ENCODE measurements at places on chromosomes 11 and 22.

GRCh38 chr11:69721106-69721505, 17.3 kb upstream of the FGF19 start:
- DNase-seq: no peak

- DNase-seq: no peak
These were observed 321.0 kb downstream of the NTM start for GRCh38 chr11:131691181-131692041.

DNA sequence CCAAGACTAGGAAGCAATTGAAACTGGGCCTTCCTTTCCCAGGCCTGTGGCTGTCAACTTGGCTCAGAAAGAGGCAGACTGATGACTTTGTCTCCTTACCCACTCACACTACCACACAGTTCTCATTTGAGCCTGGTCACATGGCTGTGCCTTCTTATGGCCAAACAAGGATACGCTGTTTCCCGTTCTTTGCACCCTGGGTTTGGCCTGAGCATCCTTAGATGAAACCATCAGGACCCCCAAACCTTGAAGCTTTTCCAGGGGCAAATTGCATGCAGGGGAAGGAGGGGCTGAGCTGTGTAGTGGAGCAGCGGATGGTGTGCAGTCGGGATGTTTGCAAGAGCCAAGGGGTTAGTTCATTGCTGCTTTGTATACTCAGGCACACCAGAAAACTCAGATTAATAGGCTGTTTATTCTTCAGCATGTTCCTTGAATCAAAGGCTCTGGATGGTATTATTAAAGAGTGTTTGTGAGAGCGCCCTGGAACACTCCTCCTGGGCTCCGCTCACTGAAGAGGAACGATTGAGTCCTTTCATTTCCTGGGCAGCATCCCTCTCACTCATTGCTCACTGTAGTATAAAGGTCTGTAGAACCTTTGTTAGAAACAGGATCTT, 69.8 kb downstream of the ARFGAP2 start:
- no peak for DNase-seq

- no peak for DNase-seq
These were observed 8.6 kb downstream of the TMEM121B start for GRCh38 chr22:17112491-17113042.

GRCh38 chr11:65262776-65263175, 1.0 kb downstream of the POLA2 start:
- DNase-seq: no peak

- no peak for DNase-seq
These were observed 16.7 kb downstream of the GDPD4 start for GRCh38 chr11:77284476-77285468.

DNA sequence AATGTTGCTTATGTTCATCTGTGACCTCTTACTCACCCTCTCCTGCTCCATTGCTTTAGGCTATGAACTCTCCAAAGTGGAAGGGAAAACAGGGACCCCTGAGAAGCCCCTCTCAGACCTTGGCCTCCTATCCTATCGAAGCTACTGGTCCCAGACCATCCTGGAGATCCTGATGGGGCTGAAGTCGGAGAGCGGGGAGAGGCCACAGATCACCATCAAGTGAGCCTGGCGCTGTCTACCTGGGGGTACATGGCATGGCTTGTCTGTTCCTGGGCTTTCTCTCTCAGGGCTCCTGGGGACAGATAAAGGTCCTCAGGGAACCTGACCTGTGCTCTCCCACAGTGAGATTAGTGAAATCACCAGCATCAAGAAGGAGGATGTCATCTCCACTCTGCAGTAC, 2.1 kb downstream of the RNASEH2C start:
- no peak for DNase-seq

DNA sequence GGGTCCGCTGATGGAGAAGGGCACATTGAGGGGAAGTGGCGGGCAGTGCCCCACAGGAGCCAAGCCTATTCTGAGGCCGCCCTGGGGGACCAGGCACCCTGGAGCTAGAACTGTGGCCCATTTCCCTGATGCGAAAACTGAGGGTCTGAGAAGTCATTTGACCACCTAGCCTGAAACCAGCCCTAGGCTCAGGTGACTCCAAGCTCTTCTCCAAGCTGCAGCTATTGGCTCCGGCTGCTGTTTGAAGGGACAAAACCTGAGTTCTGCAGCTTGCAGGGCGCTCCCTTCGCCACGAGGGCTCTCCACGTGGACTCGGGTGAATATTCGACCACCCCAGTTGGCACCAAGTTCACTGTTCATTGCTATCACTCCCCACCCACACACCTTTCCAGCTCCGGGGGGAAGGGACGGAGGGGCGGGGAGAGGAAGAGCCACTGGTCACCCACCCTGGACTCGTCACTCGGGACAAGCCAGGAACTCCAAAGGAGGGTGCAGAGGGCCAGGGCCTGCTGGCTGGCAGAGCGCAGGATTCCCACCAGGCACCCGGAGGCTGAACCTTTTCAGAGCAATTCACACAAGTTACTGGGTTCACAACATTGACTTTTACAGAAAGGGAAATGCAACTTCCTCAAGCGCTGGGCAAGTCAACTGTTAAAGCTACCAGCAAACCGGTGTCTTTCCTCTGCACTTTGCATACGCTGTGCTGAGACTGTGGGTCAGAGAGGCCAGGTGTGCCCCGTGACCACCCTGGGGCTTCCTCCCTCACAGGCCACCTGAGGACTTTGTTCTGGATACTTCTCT, 1.1 kb upstream of the RAC2 start:
- no peak for DNase-seq

- no peak for DNase-seq
These were observed 17.2 kb downstream of the SCGB1A1 start for GRCh38 chr11:62435846-62436660.

GRCh38 chr22:22166941-22167713, 77.5 kb upstream of the VPREB1 start:
- DNase-seq: no peak

GRCh38 chr11:134449713-134450112, 37.7 kb upstream of the B3GAT1 start:
- DNase-seq: no peak

- no peak for DNase-seq
These were observed 99.8 kb downstream of the FBXO7 start for GRCh38 chr22:32574411-32574810.

DNA sequence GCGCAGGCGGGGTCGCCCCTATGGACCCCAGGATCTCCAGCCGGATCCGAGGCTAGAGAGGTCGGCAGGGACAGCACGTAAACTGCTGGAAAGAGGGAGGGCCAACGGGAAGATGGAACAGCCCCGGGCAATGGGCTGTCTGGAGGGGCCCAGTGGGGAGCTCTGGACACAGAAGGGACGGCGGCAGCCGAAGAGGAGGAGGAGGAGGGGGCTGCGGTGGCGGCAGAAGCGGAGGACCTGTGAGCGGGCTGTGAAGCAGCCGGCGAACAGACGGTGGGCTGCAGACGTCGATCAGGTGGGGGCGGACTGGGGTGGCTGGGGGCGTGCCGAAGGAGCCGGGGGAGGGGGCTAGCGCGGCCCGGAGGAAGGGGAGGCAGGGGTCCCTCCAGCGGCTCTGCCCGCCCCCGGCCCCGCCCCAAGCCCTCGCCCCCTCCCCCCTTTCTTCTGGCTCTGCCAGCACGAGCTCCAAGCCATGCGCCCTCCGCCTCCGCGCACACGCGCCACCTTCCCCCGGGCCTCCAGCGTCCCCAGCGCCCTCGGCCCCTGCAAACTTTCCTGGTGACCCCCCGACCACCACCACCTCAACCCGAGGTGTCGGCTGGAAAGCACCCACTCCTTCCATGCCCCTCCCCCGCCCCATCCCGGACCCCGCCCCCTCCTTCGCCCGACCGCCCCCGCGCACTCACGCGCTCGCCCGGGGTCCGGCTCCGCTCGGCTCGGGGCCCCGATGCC, 432 bp downstream of the TNKS1BP1 start:
- no peak for DNase-seq

GRCh38 chr11:125338886-125339811, 156.9 kb downstream of the FEZ1 start:
- no peak for DNase-seq

DNA sequence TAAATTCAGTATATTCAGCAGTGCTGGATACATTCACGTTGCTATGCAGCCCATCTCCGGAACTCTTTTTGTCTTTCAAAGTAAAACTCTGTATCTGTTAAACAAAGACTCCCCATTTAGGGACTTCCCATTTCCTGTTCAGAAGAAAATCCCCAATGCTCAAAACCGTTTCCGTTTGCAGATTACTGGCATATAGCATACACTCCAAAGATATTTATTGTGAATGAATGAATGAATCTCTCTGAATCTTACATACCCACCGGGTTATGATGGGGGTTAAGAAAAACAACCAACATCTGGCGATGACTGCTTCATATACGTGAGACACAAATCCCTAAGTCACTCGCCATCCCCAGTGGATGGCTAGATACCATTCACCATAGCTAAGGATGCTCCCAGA, 1.6 kb downstream of the THY1 start:
- DNase-seq: no peak

All from stimulated activated CD8-positive, alpha-beta memory T cell treated with anti-CD3 and anti-CD28 coated beads, Interleukin-15, amount 100 ng/mL, for 24 hours (primary cell).